ENCODE measurements at places on chromosomes 6 and 20.

DNA sequence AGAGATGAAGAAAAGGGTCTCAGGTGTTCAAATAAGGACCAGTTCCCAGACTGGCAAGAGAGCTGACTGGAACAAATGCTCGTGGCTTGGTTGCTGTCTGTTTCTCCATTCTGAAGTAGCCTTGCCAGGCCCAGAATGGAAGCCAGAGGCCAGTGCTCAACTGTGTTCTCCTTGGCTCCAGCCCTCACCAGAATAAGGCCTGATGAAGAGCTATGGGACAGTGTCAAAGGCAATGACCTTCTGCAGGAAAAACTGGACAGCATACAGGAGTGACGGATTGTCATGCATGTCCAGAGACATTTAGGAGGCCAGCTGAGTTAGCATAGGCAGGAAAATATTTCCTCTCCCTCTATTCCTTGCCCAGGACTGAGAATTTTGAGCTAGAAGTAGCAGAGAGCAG is 72.2 kb downstream of the HAO1 start:
- DNase-seq: no peak

GRCh38 chr20:62700261-62700930 is 8.2 kb upstream of the NTSR1 start:
- no peak for DNase-seq

- DNase-seq: no peak
Observed at GRCh38 chr6:74333406-74333805, 637.4 kb downstream of the CD109 start.

- DNase-seq: no peak
Observed at GRCh38 chr6:110520209-110520965, 44.0 kb upstream of the SLC22A16 start.

GRCh38 chr6:46832816-46833215 is 39.6 kb downstream of the MEP1A start:
- DNase-seq: no peak

- no peak for DNase-seq
Observed at GRCh38 chr20:3082955-3083952, 1.3 kb downstream of the AVP start.

- DNase-seq: no peak
Observed at GRCh38 chr6:1620504-1621069, 10.9 kb downstream of the FOXC1 start.

- DNase-seq: no peak
Observed at GRCh38 chr6:71481011-71481410, 192.4 kb downstream of the OGFRL1 start.

DNA sequence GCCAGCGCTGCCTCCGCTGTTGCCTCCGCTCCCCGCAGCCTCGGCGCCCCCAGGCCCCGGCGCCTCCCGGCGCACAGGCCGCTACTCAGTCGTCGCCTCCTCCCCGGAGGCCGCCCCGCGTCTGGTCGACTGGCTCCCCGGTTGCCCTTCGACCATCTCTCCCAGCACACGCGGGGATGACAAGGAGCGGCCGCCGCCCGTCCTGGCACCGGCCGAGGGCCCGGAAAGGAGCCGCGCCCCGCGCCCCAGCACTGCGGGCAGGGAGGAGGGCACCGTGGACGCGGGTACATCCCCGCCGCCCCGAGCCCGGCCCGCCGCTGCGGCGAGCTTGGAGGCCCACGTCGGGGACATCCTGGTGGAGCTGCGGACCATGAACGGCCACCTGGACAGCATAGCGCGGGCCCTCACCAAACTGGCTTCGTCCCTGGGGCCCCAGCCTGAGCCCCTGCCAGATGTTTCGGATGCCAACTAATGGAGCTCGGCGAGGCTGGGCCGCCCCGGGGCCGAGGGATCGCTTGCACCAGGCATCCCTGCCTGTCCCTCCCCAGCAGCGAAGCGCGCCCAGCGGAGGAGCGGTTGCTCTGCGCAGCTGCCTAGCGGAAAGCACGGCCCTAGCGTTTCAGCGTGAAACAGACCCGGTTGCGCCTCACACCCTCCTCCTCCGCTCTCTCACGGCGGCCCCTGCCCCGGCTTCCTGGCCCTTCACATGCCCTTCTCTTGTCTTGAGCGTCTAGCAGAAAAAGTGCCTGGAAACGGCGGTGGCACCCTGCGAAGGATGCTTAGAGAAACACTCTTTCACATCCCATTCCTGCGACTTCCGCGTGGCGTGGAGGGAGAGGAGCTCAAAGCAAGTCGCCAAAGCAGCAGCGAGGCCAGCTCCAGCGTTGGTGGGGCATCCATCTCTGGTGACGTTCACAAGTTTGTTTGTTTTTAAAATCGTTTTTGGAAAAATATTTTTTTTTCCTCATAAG is 285.8 kb upstream of the SUPT3H start:
- DNase-seq: no peak

- no peak for DNase-seq
Observed at GRCh38 chr6:6586671-6587526, 1.6 kb upstream of the LY86 start.

DNA sequence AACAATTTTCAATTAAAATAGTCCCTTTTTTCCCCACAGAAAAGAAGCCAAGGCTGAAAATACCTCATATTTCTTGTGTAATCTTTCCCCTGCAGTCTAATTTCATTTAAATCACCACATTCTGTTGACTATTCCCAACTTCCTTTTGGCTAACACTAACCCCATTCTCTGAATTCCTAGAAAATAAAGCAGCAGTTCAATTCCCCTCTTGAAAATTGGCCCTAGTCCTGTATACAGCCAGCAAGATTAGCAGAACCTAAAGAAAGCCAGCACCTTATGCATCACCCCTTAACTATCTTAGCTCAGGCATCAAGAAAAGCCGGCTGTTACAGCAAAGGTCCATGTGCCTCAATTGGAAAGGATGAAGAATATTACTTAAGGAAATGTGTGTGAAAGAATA is 69.7 kb downstream of the MDN1 start:
- no peak for DNase-seq

DNA sequence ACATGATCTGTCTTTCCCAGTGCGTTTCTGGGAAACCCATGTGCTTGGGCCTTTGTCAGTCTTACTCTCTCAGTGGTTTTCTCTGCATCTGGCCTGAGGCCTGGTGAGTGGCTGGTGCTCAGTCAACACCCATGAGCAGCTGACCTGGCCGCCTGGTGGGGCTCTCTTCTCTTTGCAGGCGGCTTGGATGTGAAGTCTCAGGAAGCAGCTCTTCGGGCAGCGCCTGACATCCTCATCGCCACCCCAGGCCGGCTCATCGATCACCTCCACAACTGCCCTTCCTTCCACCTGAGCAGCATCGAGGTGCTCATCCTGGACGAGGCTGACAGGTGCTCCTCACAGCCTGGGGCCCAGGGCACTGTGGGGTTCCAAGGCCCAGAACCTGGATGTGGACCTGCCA is 10.8 kb downstream of the DDX27 start:
- no peak for DNase-seq

DNA sequence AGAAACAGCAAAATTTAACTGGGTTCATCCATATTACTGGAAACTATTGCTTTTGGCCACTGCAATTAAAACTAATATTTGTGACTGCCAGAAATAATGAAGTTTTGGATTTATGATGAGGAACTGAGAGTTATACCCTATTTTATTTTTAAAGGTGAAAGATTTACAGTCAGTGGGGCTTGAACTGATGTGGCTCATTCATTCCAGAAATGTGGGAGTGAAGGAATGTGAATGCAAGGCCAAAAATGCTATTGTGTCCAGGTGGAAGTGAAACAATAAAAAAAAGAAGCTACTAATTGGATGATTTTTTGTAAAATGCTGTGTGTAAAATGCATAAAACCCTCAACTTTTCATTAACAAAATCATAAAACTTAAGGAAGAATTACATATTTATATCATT is 491.9 kb downstream of the COL12A1 start:
- DNase-seq: no peak

DNA sequence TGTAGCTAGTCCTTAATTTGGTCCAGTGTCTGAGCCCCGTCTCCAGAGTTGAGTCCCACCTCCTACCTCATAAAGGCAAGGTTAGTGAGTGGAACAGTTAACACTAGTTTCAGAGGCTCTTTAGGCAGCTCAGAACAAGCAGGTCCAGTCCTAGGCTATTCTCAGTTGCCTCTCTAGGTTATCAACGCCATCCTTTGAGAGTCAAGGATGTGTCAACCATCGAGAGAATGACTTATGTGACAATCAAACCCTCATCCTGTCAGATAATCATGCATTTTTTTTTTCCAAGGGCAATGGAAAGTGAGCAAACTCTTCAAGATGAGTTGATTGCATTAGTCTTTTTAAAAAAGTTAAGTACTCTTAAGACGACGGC is 64.0 kb upstream of the TXNDC5 start:
- DNase-seq: no peak

GRCh38 chr6:142932889-142933288 is 12.1 kb downstream of the HIVEP2 start:
- no peak for DNase-seq

DNA sequence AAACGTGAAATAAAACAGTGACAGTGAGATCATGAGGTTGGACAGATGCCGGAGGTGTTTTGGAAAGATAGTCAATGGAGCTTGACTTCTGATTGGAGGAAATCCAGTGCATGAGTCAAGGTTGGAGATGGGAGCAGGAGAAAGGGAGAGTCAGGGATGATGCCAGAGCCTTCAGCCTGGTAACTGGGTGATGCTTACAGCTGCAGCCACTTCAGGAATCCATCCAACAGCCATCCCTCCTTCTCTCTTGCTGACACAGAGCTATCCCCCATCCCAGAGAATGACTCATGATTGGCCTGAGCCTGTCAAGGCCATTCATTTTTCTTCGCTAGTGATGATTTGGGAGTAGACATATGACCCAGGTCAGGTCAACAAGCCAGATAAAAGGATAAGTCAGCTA is 112.8 kb downstream of the SAMD5 start:
- DNase-seq: no peak

DNA sequence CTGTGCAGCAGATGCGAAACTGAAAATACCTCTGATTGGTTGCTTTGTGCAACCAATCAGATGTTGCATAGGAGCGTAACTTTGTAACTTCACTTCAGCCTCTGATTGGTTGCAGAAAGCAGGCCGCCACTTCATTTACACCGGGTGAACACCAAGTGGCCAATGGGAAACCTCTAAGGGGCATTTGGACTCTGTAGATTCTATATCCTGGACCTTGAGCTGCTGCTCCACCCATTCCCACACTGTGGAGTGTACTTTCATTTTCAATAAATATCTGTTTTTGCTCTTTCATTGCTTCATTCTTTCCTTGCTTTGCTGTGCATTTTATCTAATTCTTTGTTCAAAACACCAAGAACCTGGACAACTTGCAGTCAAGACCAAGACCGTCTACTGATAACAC is 14.1 kb upstream of the NXT1 start:
- DNase-seq: no peak

- DNase-seq: no peak
Observed at GRCh38 chr6:166633732-166634535, 6.9 kb upstream of the RPS6KA2 start.

- no peak for DNase-seq
Observed at GRCh38 chr20:25461281-25461650, 53.8 kb downstream of the GINS1 start.

GRCh38 chr20:57159193-57159851 is 107.1 kb downstream of the BMP7 start:
- no peak for DNase-seq

GRCh38 chr20:22680031-22680740 is 95.8 kb upstream of the FOXA2 start:
- no peak for DNase-seq

- DNase-seq: no peak
Observed at GRCh38 chr6:16576451-16577368, 184.6 kb downstream of the ATXN1 start.

DNA sequence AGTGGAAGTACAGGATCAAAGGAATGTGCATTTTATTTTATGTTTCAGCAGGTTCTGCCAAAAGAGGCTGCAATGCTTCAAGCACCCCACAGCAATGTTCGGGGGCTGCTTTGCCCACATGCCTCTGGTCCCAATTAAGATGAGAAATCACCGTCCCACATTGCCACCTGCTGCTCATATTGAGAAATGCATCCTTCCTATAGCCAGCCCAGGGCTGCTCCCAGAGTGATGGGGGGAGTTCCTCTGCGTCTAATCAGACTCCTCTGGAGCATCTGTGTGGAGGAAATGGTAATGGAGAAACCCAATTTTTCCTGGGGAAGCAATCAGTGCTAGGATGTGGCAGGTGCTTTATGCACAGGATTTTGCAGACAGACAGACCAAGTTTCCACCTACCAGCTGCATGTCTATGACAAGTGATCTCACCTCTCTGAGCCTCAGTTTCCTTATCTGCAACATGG is 33.7 kb downstream of the PTGIS start:
- no peak for DNase-seq

DNA sequence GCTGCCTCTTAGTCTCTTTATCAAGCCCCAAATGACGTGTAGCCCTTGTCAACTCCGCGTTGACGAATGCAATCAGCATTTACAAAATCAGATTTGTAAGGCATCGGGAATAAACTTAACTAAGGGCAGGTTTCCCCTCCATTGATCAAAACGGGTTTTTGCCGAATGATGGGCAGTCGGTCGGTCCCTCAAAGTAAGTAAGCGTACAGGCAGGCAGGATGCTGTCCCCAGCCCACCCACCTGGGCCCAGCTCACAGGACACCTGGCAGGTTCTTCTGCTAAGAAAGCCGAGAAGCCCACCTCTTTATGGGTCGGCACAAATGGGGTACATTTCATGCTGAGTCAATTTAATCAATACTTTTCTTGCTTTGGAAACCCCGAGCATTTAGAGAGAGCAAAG is 22.0 kb upstream of the MAFB start:
- DNase-seq: no peak

- no peak for DNase-seq
Observed at GRCh38 chr6:167152862-167153261, 4.9 kb downstream of the GPR31 start.

DNA sequence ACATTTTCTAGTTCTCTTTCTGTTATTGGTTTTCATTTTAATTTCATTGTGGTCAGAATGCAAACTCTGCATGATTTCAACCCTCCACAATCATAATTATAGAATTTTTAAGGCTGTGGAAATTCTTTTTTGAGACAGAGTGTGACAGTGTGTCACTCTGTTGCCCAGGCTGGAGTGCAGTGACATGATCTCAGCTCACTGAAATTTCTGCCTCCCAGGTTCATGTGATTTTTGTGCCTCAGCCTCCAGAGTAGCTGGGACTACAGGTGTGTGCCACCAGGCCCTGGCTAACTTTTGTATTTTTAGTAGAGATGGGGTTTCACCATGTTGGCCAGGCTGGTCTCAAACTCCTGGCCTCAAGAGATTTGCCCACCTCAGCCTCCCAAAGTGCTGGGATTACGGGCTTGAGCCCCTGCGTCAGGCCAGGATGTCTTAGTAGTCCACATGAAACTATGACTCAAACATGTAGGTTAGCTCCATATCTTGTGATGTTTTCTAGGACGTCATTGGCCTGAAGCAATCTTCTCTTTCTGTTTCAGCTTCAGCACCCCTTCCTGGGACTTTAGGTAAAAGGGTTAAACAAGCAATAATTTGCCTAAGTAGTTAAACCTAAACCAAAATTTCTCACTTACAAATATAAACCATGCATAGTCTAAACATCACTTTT is 47.4 kb upstream of the SAMD3 start:
- no peak for DNase-seq

- DNase-seq: no peak
Observed at GRCh38 chr6:163337958-163338357, 76.6 kb upstream of the QKI start.

DNA sequence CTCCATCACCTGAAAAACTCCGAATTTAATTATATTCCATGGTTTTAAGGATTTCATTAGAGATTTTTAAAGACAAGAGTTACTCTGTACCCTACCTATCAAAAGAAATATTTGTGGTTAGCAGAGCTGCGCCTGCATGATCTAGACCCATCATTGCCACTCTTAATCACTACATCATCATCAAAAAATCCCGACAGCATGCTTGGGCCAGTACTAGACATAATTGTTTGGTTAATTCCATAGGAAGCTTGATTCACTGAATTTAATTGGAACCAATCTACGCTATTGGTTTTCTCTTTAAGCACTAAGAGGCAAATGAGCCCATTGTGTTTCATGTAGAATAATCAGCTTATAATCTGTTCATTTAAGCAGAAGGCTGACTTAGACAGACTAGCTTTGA is 33.4 kb upstream of the RNF217 start:
- DNase-seq: no peak
